ENCODE measurements at places on chromosomes 13 and 19.

DNA sequence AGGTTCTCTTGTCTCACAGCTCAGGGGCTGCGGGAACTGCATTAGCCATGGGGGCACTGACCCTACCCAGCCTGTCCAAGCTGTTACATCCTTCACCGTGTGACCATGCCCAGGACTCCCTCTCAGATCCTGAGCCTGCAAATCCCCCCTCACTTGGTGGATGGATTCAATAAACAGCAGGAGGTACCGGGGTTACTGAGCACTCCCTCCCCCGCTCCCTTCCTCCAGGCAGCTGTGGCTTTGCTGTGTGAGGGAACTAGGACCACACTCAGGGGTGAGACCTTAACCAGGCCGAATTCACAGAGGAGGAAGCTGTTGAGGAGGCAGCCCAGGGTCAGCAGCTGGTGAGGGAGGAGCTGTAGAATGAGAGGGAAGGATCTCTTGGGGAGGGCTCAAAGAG lies 27.0 kb upstream of the CEACAM1 start:
- DNase-seq = no peak

DNA sequence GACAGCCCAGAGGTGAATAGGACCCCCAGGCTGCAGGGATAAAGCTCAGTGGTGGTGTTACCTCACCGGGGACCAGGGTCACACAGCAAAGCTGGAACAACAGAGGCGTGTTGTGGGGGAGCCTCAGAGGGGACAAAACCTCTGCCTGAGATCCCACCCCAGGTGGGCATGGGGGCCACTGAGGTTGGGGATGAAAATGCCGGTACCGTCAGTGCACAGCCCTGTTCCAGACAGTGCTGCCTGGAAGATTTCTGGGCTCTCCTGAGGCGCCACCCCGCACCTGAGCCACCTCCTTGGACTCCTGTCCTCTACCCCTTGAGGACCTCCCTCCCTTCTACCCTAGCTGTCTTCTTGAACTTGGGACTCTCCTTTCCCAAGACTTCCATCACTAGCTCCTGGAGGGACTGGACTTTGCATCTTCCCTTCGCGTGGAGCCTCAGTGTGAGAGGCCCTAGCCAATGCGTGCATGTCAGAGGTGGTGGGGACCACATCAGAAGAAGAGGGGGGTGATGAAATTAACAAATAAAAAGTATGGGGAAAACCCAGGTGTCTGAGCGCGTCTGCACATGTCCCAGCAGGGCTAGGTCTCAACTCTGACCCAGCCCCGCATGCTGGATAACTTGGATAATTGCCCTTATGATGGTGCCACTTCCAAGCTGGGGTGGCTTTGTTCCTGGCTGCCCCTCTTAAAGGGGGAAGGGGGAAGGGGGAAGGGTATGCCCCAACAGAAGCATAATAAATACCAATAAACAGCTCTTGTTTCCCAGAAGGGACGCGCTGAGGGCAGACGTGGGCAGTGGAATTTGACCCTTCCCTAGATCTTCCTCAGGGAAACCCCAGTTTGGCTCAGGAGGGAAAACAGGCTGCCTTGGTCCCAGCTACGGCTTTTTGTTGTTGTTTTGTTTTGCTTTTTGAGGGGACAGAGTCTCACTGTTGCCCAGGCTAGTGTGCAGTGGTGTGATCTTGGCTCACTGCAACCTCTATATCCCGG lies 11.6 kb downstream of the CNFN start:
- no peak for DNase-seq

DNA sequence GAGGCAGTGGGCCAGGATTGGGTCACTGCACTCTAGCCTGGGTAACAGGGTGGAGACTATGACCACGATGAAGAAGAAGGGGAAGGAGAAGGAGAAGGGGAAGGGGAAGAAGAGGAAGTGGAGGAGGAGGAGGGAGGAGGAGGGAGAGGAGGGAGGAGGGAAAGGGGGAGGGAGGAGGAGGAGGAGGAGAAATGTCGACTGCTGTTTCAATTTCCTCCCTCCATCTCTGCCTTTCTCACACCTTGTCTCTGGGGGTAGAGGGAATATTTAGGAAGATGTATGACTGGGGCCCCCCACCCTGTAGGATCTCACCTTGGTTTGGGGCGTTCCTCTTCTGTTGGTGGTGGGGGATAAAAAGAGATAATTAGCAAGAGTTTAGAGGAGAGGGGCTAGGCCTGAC lies 3.8 kb downstream of the TNNT1 start:
- DNase-seq = no peak

DNA sequence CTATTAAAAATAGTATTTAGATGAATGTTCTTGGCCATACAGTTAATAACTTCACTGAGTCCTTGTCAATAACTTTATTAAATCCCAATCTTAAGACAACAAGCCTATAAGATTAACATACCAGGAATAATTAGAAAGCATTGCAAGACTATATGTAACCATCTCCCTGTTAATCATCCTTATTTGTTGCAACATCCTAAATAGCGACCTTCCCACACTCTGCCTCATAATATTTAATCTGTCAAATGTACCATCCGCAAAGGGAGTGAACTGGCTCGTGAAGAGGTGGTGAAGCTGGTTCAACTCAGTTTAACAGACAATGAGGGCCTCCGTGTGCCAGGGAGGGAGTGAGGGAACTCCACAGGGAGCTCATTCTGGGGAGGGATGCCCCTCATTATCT lies 33.9 kb downstream of the KL start:
- DNase-seq = no peak

DNA sequence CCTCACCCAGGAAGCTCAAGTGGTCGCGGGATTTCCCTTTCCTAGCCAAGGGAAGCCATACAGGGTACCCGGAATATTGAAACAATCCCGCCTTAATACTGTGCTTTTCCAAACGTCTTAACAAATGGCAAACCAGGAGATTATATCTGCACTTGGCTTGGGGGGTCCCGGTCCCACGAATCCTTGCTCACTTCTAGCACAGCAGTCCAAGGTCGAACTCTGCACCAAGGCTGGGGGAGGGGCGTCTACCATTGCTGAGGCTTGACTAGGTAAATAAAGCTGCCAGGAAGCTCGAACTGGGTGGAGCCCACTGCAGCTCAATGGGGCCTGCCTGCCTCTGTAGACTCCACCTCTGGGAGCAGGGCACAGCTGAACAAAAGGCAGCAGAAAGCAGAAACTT lies 1644.8 kb downstream of the PCDH9 start:
- DNase-seq = no peak

- no peak for DNase-seq
Observed at GRCh38 chr13:44934724-44935123, 54.5 kb downstream of the NUFIP1 start.

GRCh38 chr19:2186071-2186846 lies 22.5 kb downstream of the DOT1L start:
- no peak for DNase-seq

GRCh38 chr19:31334101-31334848 lies 15.0 kb downstream of the TSHZ3 start:
- no peak for DNase-seq

DNA sequence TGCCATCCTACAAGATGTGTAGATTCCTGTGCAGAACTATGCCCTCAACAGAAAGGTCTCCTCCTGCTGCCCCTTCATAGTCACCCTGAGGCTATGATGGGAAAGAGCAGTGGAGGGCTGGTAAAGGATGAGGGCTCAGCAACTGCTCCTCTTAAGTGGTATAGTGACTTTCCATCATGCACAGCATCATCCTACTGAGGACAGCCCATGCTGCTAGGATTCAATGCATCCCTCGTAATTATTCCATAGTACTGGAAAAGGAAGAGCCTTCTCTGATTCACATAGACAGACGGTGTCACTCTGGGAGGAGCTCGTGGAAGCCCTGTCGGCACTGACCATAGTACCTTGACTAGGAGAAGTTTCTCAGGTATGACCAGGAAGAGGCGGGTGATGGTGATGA lies 47.6 kb upstream of the IRS2 start:
- no peak for DNase-seq

DNA sequence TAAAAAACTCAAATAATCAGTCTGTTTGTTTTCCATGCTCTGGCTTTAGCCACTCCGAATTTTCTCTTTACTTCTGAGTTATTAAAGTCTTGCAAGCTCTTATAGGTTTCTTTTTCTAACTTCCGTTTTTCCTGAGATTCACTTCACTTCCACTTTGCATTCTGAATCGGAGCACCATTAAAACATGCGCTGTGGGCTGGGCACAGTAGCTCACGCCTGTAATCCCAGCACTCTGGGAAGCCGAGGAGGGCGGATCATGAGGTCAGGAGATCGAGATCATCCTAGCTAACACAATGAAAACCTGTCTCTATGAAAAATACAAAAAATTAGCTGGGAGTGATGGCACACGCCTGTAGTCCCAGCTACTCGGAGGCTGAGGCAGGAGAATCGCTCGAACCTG lies 357.9 kb downstream of the SLITRK6 start:
- no peak for DNase-seq

- peak; percentile 49 for DNase-seq
Observed at GRCh38 chr13:42548731-42549551, 25.0 kb upstream of the TNFSF11 start.

DNA sequence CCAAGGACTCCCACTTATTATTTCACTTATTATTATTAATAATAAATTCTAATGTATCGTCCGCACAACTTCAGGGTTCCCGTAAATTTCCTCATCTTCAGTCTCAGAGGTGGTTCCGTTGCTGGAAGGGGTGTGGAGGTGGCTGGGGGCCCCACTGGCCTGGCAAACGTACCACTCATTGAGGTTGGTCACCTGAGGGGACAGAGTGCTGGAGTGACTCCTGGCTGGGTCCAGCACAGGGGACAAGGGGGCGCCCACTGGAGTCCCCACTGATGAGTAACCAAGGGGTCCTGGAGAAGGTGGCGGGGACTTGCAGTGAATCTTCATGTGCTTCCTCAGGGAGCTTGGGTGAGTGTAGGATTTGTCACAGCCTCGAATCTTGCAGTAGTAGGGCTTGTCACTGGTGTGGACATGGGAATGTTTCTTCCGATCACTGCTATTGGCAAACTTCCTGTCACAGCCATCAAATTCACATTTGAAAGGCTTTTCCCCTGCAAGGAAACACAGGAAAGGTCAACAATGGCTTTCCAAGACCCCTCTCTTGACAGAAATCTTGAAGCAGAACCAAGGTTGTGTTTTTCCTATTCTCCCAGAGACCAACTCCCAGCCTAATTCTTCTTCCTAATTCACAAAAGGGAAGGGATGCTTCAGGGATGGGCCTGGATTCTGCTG lies 6.1 kb downstream of the ZIC5 start:
- DNase-seq = no peak

DNA sequence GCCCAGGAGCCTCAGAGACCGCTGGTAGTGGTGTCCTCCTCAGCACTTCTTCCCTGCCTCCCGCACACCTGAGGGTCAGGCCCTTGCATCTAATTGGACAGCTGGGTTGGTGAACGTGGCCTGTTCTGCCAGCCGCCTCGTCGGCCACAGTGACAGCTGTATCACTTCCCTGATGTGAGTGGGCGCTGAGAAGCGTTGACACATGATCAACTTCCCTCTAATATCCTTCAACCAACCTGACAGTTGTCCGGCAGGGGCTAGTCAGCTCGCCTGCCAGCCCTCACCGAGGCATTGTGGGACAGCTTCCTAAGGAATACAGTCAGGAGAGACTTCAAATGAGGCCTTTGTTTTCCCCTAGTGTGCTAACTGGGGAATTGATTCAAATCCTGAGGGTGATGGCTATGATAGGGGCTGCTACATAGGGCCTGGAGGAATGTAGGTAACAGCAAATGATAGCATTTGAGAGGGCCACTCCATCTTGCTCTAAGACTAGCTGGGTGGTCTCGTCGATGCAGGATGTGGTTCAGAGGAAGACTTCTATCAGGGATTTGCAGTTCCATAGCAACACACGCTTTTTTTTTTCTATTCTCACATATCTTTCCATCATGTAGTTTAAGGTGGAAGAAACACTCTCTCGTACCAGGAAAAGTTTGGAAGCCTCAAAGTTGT lies 230.8 kb downstream of the TSHZ3 start:
- DNase-seq = no peak

- DNase-seq = no peak
Observed at GRCh38 chr13:20775961-20776360, 2.2 kb upstream of the EEF1AKMT1 start.

GRCh38 chr19:40348961-40349507 lies 539 bp downstream of the PLD3 start:
- peak; percentile 22 for DNase-seq

- DNase-seq = no peak
Observed at GRCh38 chr13:94660695-94661326, 51.5 kb downstream of the SOX21 start.

- no peak for DNase-seq
Observed at GRCh38 chr13:113162783-113163685, 4.6 kb downstream of the PROZ start.

- DNase-seq = no peak
Observed at GRCh38 chr13:35947315-35947714, 183.9 kb downstream of the DCLK1 start.

DNA sequence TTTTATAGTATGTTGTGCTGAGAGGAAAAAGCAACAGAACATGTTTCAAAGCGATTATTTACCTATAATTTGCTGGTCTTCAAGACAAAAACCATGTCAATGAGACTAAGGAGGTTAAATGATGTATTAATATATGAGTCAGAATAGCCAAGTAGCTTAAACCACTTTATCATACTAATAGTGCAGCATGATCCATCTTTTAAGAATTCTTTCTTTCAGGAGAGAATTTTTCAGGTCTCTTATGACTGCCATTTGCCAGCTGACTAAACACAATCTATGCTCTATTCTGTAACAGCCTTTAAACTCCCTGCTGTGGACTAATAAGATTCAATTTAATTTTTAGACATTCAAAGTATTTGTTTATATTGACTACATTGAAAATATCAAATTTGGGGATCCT lies 93.7 kb downstream of the TRPC4 start:
- DNase-seq = no peak

DNA sequence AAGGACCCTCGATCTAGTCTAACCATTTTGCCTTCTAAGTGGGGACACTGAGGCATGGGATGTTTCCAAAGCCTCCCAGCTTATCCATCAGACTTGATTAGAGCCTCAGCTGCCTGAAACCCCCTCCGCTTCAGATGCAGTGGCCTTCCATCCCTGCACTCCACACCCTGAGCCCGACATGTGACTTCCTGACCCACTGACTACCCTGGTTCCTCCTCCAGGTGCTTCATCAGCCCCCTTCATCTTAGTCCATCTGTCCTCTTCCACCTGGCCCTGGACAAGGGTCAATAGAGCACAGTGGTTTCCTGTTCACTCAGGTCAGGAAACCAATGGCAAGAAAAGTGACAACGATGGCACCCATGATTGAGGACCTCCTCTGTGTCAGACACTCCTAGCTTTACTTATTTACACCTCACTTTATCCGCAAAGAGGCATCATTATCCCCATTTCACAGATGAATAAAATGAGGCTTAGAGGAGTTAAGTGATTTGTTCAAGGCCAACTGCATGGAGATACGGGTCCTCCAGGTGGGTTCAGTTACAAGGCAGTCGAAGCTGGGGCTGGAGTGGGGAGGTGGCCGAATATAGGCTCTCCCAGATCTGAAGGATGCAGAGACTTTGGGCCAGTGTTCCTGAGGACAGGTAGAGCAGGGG lies 81.6 kb upstream of the TM9SF2 start:
- DNase-seq = no peak

DNA sequence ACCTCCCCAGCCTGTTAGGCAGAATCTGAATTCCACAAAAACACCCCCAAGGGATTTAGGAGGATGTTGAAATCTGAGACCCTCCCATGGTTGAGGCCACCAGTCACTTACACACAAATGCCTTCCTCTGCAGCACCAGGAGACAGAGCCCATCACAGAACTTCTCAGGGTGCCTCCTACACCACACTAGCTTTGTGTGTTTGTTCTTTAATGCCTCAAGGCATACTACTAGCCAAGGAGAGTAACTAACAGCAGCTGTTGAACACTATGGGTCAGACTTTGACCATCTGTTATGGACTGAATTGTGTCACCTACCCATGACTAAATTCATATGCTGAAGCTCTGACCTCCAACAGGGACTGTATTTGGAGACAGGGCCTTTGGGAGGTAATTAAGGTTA lies 9.5 kb upstream of the MED26 start:
- no peak for DNase-seq

- DNase-seq = no peak
Observed at GRCh38 chr19:7932930-7933300, 7.0 kb upstream of the CTXN1 start.

Data from substantia nigra (tissue), 51 donors.